T-helper 17 cell (primary cell): ENCODE measurements at places on chromosomes 7 and 10. TPM values are rescaled to one million over a fixed set of nuclear protein-coding genes. Genes with fewer than 3 reads are reported as not detected.

The PTPN12 gene
- total RNA-seq, result 15.5 TPM

The CCDC3 gene
- not detected for total RNA-seq

DNA sequence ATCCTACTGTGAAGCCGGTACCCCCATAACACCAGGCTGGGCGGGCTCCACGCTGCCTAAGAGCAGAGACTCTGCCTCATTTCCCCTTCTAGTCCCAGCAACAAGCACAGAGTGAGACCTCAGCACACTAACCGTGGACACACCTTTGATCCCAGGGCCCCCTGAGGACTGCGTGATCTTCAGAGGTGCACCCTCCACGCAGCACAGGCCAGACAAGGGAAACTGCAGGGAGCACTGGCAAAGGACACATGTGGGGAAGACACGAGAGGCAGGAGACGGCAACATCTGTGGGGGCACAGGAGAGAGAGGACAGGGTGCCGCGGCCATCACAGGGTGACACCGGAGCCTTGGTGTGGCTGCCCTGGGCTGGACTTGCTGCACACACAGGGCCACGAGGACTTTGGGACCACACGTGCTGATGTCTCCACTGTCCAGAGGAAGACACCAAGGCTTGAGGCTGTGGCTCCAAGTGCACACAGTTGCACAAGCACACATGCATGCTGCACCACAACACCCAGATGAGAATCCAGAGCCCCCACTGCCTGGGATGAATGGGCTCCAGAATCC is 128.8 kb downstream of the PTPRN2 start:
- no peak for DNase-seq

DNA sequence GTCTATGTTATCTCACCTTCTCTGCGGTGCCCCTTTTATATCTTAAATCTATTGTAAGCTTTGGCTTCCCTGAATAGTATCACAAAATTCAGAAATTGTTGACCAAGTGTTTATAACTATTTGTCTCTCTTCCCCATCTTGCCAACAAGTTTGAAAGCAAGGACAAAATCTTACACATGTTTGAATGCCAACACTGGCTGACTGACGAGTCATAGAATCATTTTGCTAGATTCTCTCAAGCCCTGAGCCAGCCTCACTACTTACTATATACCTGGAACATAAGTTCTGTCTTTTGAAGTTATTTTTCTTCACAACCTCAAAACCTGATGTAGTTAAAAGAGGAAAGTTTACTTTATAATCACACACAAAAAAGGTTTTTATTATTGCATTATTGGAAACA is 700.7 kb downstream of the PHTF2 start:
- no peak for DNase-seq

DNA sequence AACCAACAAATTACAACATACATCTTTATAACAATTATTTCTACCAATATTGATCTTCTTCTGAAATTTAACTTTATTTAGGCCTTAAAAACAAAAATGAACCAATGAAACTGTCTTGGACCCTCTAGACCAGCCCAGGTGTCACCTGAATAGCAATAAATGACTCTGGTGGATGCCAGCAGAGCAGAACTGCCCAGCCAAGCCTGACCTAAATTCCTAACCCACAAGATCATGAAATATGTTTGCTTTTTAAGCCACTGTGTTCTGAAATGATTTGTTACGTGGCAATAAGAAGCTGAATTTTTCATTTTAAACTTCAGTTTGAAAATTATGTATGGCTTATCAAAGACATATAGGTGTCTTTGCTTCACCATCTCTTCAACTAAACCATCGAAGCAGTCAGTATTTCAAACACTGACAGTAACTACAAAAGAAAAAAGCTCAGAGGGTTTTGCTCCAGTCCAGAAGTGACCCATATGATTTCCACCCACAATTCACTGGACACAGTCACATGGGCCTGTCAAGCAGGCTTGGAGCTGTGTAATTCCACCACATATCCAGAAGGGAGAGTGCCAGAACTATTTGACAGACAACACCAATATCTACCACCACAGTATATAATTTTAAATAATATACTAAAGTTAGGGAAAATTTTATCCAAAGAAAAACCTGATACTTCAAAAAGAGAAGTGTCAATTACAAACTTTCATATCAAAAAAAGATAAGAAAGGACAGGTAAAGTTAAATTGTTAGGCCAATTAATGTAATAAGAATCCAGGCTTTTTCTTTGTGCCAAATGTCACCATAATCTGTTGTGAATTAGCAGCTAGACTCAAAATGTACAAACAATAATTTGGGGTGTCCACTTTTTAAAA is 94.5 kb downstream of the KMT2C start:
- no peak for DNase-seq

DNA sequence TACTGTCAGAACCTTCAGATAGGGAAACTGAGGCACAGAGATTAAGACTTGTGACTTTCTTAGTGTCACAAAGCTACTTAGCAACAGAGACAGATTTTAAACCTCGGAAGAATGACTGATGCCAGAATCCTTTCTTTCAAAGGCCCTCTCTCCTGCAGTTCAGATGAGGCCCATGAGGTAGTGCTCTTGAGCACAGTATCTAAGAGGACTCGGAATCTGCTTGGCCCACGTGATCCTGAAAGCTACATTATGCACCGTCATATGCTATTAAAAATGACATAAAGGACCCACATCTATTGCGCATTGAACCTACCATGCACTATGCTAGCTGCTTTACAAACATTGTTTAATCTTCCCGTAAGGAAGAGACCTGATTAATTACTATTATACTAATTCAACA is 355.9 kb downstream of the SFMBT2 start:
- DNase-seq, result no peak

The OR2A42 gene
- total RNA-seq, result not detected

- peak; percentile 22 for DNase-seq
Observed at GRCh38 chr10:68348265-68348741, 15.6 kb upstream of the PBLD start.

The CELF2 gene
- total RNA-seq, result 201 TPM

DNA sequence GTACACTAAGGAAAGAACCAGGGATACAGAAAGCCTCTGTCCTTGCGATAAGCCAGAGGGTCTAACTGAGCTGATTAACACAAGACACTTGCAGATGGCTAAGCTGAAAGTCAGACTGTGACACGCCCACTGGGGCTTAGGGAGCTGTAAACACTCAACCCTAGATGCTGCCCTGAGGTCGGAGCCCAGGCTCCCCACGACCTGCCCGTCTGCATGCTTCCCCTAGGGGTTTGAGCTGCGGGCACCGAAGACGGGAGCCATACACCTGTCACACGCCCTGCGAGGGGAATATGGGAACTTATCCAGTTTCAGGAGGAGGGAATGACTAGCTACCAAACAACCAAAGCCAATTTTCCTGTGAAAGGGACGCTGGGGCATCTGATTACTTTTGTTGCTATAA is 96.0 kb downstream of the HTR5A start:
- no peak for DNase-seq

GRCh38 chr10:97182288-97182990 is 3.3 kb downstream of the SLIT1 start:
- no peak for DNase-seq

GRCh38 chr7:94698275-94698674 is 42.3 kb upstream of the SGCE start:
- DNase-seq, result no peak

DNA sequence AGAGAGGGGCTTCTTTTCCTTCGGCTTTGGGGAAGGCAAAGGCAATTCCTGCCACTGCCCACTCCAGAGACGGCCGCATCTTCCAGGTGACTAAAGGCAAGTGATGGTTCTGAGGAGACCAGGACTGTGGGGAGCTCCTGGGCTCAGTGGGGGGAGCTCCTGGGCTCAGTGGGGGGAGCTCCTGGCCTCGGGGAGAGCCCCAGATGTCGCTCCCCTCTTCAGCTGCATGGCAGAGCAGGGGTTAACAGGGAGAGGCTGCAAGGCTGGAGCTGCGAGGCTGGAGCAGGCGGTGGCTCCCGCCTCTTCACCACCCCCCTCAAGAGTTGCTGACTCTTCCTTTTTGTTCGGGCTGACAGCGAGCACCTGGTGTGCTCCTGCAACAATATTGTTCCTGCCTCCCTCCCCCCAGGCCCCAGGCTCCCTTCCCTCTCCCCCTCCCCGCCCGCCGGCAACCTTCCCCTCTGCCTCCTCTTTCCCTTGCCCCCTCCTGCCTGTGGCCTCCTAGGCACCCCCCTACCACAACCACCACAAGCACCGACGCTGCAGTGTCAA is 56.3 kb upstream of the LBX1 start:
- no peak for DNase-seq

DNA sequence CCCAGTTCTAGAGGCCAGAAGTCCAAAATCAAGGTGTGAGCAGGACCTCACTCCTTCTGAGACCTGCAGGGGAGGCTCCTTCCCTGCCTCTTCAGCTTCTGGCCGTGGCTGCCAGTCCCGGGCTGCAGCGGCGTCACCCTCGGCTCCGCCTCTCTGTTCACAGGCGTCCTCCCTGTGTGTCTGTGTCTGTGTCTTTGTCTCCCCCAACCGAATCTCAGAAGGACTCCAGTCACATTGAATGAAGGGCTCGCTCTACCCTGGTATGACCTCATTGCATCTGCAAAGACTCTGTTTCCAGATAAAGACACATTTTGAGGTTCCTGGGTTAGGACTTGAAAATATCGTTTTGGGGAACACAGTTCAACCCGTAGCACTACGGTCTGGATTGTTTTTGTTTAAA is 33.1 kb upstream of the GALNT11 start:
- no peak for DNase-seq

GRCh38 chr10:71753091-71753959 is 20.0 kb downstream of the VSIR start:
- DNase-seq, result no peak

DNA sequence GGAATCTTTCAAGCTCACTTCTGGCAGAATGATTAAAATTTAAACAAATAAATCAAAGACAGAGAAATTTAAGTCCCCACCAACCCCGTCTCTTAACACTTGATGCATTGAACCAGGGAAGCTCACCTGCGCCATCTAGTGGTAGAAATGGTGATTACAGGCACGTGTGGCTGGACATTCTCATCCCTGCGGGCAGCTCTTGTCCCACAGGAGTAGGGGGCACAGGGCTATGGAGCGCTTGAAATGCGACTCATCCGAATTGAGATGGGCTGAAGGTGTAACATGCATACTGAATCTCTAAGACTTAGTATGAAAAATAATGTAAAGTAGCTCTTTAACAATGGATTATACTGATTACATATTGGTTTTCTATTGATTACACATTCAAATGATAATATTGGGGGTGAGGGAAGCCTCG is 24.8 kb upstream of the SLIT1 start:
- peak; percentile 46 for DNase-seq

DNA sequence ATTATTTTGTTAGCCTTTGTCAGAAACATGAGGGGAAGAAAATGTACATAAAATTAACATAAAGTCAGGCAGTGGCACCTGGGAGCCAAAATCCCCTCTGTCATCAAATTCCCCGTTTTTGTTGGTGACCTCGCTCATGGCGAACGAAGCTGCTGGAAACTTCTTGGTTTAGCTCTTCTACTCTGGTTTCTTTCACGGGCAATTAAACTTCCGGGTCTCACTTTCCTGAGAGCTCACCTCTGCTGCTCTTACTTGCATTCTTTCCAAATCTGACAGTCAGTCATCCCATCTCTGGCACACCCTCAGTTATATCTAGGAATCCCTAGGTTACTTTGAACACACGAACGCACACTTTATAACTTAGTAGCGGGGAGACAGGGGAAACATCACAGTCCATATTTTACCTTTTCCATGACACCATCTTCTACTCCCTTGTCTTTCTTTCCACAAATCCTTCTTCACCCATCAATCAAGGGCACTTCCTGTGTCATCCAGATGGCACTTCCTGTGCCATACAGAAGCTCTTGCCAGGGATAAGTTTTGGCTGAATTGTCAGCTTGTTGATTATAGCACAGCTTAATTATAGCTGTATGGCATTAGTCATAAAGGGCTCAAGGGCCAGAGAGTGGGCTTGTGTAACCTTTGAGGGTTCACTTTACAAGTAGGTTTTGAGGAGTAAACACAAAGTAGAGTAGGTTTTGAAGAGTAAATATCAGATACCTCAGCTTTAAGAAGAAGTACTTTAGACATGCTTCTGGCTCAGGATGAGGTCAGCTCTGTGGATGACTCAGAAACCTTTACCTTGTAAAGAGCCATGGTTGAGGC is 105.1 kb downstream of the GATA3 start:
- no peak for DNase-seq

DNA sequence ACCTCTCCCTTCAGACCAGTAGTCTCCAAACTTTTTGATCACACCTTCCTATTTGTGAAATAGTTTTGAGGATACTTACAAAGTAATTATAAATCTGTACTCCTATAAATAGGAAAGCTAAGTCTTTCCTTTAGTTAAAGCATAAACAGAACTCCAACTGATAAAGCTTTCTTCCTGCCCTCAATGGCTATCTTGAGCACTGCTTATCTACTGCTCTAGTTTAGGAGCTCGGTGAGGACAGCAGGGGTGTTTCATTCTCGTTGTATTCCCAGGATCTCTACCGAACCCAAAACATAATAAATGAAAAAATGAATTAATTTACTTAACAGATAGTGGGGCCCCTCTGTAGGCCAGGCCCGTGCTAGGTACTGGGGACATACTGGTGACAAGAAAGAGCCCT is 17.7 kb downstream of the SORBS1 start:
- DNase-seq, result no peak

GRCh38 chr7:130913639-130914553 is 179.9 kb upstream of the KLF14 start:
- DNase-seq, result no peak

GRCh38 chr7:24572393-24572996 is 757 bp upstream of the PALS2 start:
- no peak for DNase-seq

DNA sequence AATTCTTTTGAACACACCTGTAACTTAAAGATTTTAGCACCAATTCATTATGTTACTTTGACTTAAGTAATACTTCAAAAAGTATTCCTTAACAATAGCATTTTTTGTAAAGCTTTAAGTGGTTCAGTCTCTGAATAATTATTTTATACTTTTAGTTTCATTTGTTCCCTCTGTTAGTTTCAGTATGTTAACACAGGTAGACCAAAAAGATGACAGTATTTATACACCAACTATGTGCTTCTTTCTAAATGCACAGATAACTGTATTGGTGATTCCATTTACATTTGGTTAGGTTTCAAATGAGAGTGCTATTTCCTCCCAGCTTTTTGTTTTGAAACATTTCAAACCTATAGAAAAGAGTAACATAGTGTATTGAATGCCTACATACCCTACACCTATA is 14.0 kb downstream of the RALA start:
- DNase-seq, result no peak

- no peak for DNase-seq
Observed at GRCh38 chr7:150379441-150380379, 580 bp downstream of the ZNF775 start.
